ENCODE measurements at places on chromosomes 12 and 14.

- DNase-seq = no peak
Measured at GRCh38 chr12:9761419-9761781, 699 bp upstream of the CD69 start.

DNA sequence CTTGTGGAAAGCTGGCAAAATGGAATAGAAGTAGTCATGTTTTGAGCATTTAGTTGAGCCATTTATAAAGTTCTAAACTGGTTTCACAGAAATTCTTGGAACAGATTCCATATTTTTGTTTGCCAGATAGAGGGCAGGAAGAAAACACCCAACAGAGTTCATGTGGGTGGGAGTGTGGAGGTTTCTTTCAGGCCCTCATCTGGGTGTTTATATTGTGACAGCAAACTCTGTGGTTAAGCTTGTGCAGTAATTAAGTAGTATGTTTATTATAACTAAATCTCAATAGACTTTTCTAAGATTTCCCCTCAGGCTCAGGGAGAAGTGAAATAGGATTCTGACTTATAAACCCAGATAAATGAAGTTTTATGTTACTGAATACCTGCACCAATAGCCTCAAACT is 57.4 kb downstream of the SPPL3 start:
- DNase-seq = no peak

GRCh38 chr12:46266869-46267574 is 1.8 kb downstream of the SLC38A1 start:
- peak; percentile 55 for DNase-seq

- DNase-seq = no peak
Measured at GRCh38 chr12:104427547-104427938, 29.2 kb upstream of the CHST11 start.

DNA sequence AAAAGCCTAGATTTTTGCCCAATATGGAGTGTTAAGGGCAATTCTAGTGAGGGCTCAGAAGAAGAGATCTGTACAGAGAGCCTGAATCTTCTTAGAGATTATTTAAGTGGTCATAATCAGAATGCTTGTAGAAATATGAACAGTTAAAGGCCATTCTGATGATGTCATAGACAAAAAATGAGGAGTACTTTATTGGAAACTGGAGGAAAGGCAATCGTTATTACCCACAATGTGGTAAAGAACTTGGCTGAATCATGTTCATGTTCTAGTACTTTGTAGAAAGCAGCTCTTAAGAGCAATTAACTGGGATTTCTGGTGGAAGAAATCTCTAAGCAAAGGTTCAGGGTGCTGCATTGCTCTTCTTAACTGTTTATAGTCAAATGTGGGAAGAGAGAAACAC is 36.4 kb upstream of the SYT10 start:
- DNase-seq = no peak

DNA sequence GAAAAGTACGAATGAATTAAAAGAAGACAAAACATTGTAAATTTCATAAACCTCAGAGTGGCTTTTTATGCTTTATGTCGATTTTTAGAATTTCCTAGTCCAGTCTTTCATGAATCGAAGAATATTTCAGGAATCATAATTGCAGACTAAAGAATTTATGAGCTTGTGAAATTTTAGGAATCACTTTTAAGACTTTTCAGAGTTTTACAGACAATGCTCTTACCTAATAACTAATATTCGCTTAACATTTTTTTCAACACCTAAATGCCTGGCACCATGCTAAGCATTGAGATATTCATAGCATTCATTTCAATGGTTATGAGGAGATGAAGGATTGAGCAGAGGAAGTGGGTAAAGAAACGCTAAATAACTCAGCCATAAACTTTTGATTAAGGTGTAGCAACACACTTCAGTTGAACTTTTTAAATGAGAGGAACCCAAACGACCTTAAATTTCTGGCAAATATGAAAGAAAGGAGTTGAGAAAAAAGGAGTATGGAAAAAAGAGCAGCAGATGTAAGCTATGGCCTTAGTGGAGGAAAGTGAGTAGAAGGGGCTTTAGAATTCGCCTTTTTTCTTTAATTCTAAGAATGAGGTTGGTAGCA is 739 bp upstream of the USP44 start:
- DNase-seq = no peak

DNA sequence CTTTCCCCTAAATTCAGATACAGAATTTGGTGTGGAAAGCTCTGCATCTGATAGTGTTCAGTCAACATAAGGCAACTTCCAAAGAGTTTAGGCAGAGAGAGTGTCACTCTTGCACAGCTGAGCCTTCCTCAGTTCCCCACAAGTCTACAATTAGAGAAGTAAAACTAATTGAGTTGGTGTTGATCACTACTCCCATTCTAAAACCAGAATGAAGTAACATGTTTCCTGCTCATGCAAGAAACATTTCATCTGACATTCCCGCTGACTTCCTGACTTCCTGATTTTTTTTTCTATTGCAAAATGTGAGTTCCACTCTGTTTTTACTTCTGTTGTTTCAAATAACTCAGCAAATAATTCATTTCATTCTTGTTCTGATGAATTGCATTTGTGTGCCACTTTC is 271.0 kb downstream of the ALG10B start:
- peak; percentile 5 for DNase-seq

DNA sequence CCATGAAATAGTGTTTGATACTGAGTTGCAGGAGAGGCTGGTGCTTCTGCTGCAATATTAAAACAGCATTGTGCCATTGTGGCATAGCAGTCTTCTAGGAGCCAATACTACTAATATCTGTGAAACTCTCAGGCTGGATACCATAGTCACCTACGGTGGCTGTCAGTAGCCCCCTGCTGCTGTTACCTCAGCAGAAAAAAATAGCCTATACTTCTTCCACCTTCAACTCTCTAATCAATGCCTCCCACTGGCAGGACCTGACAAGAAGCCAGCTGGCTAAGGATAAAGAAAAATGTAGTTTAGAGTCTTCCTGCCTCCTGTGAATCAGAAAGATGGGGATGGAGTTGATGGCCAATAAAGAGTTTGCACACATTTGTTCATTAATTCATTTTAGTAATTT is 91.6 kb downstream of the PDE3A start:
- no peak for DNase-seq

DNA sequence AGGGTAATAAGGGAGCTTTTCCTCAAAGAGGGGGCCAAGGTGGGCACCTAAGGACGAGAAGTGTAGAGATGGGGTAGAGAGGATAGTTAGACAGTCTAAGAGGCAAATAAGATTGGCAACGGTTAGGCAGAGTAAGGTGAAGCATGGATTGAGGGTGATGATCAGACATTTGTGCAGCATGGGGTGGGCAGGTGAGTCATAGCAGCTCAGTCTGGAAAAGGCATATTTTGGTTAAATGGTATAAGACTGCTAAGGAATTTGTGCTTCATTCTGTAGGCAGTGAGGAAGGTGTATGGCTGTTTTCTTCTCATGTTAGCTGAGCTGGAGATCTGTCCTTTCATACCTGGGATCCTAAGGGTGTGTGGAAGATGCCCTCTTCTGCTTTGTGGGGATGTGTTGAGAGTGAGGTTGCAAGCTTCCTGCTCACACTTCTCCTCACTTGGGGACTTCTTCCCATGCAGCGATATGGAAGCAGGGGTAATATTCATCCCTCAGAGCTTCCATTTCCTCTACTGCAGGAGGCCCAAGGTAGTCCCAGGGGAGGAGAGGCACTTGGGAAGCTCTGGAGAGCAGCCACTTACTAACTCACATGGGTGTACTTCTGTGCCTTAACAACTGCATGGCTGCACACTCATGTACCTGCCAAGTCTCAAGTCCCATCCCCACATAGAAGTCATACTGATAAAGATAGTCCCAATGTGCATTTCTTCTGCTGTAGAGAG is 28.9 kb downstream of the GSG1 start:
- DNase-seq = no peak

DNA sequence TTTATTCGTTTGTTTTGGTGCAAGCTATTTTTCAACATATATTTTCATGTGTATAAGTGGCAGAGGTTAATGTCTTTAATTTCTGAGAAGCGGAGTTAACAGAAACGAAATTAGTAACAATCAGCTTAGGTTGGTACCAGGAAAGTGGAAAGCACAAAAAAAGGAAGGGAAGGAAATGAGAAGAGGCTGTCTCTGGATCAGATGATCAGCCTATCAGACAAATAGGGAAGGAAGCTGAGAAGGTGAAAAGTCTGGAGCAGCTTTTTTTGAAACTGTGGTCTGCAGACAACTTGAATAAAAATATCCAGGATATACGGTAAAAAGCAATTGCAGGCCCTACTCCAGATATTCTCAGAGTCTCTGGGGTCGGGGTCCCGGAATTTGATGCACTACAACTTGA is 265.0 kb downstream of the SSPN start:
- DNase-seq = peak; percentile 49

GRCh38 chr12:110203546-110203945 is 77.5 kb upstream of the ATP2A2 start:
- DNase-seq = no peak

DNA sequence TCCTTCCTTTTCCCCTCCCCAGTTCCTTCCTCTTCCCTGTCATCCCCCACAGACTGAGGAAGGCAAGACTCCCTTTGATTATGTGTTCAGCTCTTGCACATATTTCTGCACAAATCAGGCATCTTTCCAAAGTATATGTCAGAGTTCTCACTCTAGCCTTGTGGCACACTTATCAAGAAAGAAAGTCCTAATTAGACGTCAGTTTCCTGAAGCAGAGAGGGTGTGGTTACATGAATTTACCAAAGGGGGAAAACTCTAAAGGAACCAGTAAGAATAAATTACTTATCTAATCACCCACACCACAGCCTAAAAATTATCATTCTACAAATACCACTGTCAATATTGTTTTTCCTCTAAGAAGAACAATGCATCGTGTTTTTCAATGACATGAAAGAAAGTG is 120.7 kb upstream of the GRIP1 start:
- no peak for DNase-seq

- peak; percentile 31 for DNase-seq
Measured at GRCh38 chr12:45732250-45732649, 2.7 kb downstream of the ARID2 start.

- DNase-seq = no peak
Measured at GRCh38 chr14:36452860-36453259, 67.2 kb downstream of the NKX2-1 start.

DNA sequence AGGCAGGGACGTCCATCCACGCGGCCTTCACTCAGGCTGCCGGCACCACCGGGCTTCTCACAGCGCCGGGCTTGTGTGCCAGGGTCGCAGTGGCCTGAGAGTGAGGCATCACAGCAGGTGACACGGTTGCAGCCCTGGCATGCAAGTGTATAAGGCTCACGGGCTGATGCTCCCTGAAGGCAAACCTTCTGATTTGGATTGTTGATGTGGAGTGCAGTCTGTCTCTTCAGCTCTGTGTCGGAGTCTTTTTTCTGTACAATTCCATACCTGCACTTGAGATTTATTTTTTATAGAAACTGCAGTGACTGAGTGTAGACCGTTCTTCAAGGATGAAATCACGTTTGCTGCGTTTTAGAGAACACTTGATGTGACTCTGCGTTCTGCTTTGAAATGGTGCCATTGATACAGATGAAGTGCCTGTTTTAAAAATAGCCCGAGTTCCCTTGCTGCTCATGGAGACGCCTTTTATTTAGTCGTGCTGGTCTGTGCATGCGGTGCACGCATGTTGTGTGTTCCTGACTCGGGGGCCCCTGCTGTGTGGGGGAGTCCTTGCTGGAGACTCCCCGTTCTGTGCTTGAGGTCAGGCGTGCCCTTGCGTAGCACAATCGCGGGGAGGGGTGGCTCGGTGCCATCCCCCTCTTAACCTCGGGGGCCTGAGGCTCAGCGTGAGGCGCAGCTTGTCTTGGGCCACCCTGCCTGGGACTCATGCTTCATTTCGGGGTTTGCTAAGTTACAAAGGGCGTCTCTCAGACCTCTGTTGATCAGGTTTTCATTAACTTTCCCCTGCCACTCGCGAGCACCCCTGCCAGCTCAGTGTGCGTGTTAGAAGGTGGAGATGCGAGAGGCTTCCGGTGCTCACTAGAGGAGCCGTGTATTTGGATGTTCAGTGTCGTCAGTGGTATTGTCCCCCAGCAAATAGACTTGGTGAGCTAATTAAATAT is 21.6 kb upstream of the AMN start:
- DNase-seq = no peak

DNA sequence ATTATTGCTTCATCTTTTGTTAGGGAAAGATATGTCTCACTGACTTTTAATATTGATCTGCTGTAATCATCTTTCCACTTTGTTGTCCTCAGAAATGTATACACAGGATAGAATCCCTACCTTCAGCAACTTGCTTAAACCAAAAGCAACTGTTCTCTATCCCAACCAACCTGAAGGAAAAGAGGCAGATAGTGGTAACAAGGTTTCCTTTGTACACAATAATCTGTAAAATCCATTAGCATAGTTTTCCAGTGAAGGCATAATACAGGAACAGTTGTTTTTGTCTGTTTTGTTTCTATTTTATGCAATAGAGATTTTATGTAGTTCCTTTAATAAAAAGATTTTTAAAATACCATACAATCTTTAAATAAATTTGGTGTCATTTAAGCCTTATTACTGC is 170.5 kb downstream of the PIK3C2G start:
- DNase-seq = no peak

- DNase-seq = no peak
Measured at GRCh38 chr14:51443195-51444018, 203.4 kb downstream of the TMX1 start.

- DNase-seq = peak; percentile 58
Measured at GRCh38 chr12:94193168-94193567, 44.8 kb downstream of the PLXNC1 start.

DNA sequence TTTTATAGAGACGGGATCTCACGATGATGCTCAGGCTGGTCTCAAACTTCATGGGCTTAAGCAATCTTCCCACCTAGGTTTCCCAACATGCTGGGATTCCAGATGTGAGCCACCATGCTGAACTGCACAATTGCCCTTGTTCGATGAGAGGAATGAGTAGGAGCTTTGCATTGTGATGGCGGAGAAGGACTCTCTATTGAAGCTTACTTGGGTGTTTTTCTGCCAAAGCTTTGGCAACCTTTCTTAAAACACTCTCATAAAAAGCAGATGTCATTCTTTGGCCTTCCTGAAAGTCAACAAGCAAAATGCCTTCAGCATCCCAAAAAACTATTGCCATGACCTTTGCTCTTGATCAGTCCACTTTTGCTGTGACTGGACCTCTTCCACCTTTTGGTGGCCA is 904.8 kb upstream of the TMEM132C start:
- no peak for DNase-seq

GRCh38 chr14:86826661-86827060 is 1166.3 kb downstream of the GALC start:
- no peak for DNase-seq

DNA sequence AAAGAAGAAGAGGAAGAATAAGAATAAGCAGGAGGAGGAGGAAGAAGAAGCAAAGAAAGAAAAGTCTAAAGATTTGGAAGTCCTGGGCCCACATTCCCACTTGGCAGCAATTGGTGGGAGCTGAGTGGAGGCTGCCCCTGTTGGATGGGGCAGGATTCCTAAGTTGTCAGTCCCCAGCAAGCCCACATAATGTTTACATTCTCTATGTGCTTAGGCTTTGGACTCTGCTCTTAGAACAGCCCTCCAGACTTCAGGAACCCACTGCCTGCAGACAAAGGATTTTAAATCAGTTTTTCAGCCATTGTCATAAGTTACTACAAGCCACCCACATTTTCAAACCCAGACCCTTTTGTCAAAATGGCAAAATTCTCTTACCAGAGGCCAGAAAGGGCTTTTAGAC is 92.0 kb downstream of the OTX2 start:
- DNase-seq = no peak

GRCh38 chr12:128671528-128672042 is 152.2 kb downstream of the SLC15A4 start:
- DNase-seq = peak; percentile 2

GRCh38 chr14:55741240-55741639 is 161.2 kb downstream of the KTN1 start:
- no peak for DNase-seq

- no peak for DNase-seq
Measured at GRCh38 chr12:114829833-114830232, 145.9 kb upstream of the TBX3 start.

- peak; percentile 29 for DNase-seq
Measured at GRCh38 chr14:96987086-96987474, 189.9 kb downstream of the VRK1 start.
